Stimulated activated CD8-positive, alpha-beta memory T cell treated with anti-CD3 and anti-CD28 coated beads, Interleukin-7, amount 100 ng/mL, for 4 hours (primary cell): ENCODE measurements at places on chromosomes 1 and 21.

DNA sequence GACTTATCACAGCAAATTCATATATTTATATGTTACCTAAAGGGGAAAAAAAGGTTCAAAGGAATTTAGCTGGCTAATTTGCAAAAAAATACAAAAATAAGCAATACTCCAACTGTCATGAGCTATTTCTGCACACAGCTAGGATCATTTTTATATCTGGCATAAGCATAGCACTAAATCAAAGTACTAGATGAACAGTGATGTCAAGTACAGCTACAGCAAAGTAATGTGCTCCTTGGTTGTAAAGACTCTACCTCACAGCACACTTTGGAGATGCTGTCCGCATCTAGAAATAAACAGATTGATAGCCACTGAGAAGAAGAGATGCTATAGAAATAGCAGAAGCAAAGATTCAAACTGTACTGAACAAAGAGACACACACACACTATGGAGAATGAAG, 125.4 kb downstream of the TGFBR3 start:
- DNase-seq, result no peak

DNA sequence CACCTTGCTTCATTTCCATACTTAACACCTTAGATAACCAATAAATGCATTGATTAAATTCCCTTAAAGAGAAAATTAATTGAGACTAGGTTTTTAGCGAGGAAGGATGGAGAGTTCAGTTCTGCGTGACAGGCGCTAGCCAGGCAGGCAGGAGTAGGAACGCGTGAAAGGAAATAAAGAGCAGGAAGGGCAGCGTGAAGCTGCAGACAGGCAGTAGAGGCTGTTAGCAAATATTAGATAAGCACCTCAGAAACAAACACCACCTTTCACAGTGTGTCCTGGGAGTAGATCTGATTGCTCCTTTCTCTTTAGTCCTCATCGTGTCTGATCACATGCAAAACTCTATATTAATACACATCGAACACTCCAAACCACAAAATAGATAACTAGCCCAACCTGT, 282.7 kb upstream of the ADGRL2 start:
- no peak for DNase-seq

DNA sequence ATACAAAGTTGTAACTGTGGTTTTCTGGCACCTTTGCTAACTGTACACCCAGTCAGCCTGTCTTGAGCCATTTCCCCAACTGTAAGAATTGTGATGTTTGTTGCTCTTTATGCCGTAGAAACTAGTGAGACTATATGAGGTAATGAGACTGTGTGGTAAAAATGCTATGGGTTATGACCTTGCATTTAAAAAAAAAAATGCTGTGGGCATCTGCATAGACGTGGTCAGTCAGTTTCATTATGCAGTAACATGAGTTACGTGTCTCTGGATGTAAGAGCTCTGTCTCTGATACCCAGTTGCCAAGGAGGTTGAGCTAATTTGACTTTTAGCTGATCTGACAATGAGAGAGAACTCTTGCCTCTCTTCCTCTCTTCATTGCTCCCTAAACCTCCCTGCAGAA, 80.6 kb upstream of the LAMC2 start:
- DNase-seq, result no peak

GRCh38 chr1:220203816-220204215, 68.4 kb downstream of the RAB3GAP2 start:
- DNase-seq, result no peak

DNA sequence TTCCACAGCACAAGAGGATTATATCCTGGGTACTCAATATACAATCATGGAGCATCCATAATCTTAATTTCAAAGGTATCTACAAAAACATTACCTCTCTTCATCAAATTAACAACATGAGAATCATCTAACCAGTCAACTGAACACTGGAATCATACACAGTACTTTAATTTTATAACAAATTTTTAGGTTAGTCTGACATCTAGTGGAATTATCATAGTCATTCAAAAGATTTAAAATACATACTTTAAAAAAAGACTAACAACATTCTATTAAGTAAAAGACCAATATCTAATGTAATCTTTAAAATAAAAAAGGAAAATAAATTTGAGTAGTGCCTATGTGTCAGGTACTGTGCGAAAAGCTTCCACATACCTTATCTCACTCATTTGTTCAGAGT, 16.8 kb upstream of the SH3GLB1 start:
- DNase-seq, result no peak

- no peak for DNase-seq
Observed at GRCh38 chr1:232655028-232655745, 25.3 kb upstream of the SIPA1L2 start.

GRCh38 chr1:169312084-169312954, 55.3 kb downstream of the NME7 start:
- DNase-seq, result peak; percentile 31

GRCh38 chr21:29145354-29145782, 14.9 kb downstream of the MAP3K7CL start:
- DNase-seq, result no peak

- DNase-seq, result no peak
Observed at GRCh38 chr1:7405844-7406500, 365.1 kb upstream of the VAMP3 start.

DNA sequence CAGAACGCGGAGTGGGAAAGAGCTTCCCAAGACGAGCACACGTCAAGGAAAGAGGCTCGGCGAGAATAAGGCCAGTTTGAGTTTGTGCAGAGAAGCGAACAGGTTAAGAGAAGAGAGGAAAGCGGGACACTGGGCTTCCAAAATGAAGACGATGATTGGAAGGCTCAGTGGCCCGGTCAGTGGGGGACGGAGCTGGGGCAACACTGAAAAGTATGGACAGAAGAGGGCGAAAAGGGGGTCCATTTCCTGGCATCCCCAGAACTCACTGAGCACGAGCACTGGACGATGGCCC, 258 bp downstream of the CCT3 start:
- no peak for DNase-seq

DNA sequence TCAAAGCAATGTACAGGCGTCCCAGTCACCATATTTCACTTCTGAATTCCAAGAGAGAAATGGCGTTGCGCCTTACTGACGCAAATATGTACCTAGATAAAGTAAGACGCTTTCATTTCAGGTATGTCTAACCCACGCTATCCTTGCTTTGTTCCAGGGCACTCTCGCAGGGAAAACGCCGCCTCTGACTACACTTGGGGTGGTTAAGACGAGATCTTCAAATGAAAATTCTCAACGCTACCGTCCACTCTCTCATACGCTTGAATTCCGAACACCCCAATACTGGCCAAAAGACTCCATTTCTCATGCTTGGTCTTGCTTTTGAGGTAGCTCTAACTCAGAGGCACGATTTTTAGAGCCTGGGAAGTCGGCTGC, 736 bp upstream of the ZMPSTE24 start:
- no peak for DNase-seq

DNA sequence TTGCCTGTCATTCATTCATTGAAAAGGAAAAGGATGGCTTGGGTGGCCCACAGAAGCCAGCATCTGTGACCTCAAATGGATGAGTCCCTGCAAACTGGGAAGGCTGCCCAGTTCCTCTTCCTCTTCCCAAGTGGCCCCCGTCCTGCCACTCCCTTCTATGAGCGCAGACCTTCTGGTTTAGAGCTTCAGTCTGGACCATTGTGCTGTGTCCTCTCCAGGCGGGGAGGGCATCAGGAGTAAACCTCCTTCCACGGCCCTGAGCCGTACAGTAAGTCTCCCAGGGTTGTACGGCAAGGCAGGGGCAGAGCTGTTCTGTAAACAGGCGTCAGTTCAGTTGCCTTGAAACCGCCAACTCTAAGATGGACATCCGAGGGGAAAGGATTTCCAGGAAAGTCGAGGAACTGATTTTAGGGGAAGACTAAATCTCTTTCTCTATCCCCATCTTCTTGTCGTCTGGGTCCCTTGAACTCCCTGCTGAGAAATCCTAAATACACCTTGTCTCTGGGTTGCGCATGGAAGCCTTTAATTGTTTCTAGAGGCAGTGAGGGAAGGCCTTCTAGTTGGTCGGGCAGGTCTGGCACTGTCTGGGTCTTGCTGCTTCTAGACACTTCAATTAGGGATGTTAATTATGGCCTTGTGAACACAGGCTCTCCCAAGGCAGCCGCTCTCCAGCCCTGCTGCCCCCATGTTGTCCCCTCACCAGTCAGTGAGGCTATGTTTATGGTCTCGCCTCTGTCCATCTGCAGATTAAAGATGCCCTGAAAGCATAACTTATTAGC, 22.1 kb downstream of the SOX13 start:
- DNase-seq, result no peak

DNA sequence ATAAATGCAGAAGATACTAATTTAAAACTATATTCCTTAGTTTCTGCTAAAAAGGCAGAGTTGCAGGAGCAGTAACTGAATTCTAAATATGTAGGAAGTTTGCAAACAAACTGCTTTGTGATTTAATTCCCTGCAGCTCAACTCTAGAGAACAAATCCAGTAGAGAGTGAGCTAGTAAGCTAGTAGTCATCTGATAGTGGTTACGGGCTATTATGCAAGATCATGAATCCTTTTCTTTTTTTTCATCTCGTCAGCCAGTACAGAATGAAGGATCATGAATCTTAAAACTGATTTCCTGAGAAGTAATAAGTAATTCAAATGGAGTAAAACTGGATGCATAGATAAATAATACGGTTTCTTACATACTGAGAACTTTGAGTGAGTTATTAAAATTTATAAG, 3.3 kb downstream of the DPH5 start:
- no peak for DNase-seq

DNA sequence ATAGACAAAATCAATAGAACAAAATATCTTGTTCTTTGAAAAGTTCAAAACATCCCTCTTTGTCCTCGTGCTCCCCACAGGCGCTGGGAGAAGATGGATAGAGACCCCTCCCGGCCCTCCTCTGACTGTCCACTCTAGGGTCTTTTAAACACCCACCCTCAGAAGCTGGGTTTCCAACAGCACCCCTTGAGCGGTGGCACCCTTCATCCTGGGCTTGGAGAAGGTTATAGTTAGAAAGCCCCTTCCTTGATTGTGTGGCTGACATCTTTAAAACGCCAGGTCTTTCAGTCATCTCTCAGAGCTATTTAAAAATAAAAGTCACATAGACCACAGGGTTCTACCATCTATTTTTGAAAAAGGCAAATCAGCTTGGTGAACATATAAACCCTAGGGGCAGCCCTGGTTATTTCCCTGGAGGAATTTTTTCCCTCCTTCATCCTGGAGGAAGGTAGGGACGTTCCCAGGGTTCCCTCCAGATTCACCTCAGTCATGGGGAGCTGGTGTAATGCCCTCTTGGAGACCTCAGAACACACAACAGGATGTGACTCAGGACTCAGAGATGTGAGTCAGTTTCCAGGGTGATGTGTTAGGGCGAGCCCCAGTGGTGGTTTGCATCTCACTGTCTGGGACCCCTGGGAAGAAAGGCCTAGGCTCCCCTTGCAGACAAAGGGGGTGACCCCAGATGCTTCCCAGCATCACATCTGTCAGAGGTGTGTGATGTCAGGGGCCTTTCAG, 138.5 kb downstream of the CLIC6 start:
- DNase-seq, result peak; percentile 69

GRCh38 chr1:198937231-198938031, 298.6 kb downstream of the PTPRC start:
- DNase-seq, result peak; percentile 13

DNA sequence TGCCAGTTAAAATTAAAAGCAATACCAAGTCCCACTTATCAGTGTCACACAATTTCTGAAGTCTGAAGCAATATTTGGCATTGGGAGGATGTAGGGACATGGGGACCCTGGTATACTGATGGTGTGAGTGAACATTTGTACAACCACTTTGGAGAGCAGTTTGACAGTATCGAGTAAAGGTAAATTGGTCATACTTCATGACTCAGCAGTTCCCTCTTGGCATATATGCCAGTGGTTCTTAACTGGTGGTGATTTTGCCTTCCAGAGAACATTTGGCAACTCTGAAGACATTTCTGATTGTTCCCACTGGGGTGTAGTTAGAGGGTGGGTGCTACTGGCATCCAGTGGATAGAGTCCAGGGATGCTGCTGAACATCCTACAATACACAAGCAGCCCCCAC, 19.7 kb downstream of the FMOD start:
- no peak for DNase-seq

DNA sequence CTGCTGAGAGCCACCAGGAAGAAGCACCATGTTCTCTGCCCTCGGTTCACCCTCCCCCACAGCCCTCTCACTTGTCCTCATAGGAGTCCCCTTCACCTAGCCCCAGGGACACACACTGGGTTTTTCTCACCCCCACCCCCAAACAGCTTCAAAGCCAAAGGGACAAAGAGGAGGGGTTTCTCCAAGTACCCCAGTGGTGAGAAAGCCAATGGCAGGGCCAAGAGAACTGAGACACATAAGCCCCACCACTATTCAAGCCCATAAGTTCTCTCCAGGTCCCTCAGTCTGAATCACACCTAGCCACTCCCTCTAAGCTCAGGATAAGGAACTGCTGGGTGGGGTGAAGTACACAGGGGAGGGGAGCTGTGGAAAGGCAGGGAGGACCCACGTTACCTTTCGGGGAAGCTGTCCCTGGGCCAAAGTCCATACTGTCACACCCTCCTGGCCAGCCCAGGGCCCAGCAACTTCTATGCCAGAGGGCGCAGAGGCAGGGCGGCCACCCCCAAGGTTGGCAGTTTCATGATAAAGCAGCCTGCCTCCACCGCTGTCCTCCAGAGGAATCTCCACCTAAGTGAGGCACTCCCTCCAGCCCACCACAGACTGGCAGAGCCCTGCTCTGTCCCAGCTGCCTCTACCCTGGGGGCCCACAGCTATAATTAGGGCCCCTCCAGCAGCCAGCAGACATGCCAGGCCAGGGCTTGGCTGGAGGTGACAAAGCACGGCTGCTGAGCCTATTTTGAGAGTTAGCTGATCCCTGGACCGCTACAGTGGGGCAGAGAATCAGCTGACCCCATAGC, 39.0 kb upstream of the PPP1R15B start:
- DNase-seq, result no peak

- no peak for DNase-seq
Observed at GRCh38 chr1:213649373-213649772, 338.4 kb upstream of the PROX1 start.

DNA sequence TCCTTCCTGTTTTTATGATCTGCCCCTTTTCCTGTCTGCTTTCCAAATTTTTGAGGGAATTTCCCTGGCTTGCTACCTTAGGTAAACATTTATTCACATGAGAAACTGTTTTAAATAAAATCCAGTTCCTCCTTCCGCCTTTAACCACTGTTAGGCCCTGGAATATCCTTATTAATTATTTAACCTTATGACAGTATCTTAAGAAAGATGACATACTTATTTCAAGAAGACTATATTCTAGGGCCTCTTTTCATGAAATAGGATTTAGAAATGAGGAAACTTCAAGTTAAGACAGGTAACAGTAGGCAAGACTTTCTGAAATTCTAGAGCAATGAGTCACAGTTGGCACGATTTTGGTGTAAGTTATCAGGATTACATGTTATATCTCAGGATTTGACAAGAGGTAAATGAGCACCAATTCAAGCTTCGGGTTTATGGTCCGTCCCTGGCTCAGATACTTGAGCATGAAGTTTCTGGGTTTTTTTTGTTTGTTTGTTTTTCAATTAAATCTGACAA, 2.0 kb upstream of the TNFSF18 start:
- no peak for DNase-seq

DNA sequence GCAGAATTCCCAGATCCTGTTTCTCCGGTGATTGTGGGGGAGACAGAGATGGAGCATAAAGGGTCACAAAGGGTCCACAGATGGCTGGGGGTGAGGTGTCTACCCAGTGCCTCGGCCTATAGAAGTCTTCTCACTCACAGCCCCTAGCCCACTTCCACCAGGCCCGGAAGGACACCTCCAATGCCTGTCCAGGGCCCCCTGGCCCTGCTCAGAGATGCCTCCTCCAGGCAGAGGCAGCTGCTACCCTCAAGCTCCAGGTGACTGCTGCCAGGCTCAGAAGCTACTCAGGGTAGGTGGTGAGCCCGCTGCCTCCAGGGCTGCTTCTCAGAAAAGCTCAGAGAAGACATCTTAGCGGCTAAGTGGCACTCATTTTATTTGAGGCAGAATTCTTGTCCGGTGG, 22.0 kb upstream of the ZC3H12A start:
- no peak for DNase-seq
